GM23248 (cell line): ENCODE measurements at places on chromosomes 16 and 17. TPM values are rescaled to one million over a fixed set of nuclear protein-coding genes. Genes with fewer than 3 reads are reported as not detected.

DNA sequence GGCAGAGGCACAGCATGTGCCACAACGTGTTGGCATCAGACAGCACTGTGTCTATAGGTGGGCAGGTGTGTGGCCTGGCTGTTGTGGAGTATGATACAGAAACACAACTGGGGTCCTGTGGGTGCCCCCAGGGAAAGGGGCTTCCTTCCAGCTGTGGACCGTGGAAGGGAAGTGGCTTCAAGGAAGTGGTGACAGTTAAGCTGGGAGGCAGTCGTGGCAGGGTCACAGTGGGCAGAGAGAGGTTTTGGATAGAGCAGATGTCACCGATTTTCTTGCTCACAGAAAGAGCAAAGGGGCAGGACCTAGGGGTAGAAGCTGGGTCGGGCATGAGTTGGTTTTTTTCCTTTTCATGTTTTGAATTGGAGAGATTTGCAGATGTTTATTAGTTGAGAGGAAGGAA, 11.2 kb upstream of the ORAI3 start:
- no peak overlapping the region for H3K4me3 ChIP-seq
- H3K36me3 ChIP-seq: 0 out of 2 replicates have a peak, but pooled peaks cover under 1% of the 10 kb centered on the region
- no peaks in the 10 kb centered on the region for H3K27me3 ChIP-seq
- peak overlapping the region; percentile 62 for H3K27ac ChIP-seq
- no peak for DNase-seq

TBC1D3H gene
- not detected in 2 replicates for total RNA-seq

DNA sequence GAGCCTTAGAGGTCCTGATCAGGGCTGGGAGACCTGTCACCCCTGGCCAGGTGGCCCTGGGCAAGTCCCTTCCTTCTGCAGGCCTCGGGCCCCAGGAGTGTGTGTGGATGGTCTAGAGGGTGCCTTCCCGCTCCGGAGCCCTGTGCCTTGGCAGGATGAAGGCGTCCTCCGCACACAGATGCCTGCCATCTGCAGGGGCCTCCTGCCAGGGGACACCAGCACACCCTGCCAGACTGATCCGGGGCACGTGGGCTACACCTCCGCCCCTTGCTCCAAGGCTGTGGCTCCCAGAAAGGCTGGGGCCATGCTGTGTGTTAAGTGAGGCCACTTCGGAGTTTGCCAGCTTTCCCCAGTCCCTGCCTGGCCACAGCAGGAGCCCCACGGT, 30.7 kb downstream of the NPTX1 start:
- no peaks in the 10 kb centered on the region for H3K36me3 ChIP-seq
- DNase-seq: no peak
- H3K27ac ChIP-seq: no peak overlapping the region
- no peaks in the 10 kb centered on the region for H3K4me1 ChIP-seq
- no peak overlapping the region for H3K4me3 ChIP-seq

PYY gene
- not detected in 2 replicates for total RNA-seq

GRCh38 chr17:80432961-80433550, 18.1 kb downstream of the ENDOV start:
- no peak overlapping the region for H3K27ac ChIP-seq
- no peaks in the 10 kb centered on the region for H3K27me3 ChIP-seq
- DNase-seq: no peak
- no peaks in the 10 kb centered on the region for H3K36me3 ChIP-seq
- H3K4me1 ChIP-seq: no peaks in the 10 kb centered on the region

GRCh38 chr16:25692351-25692741, 587 bp downstream of the HS3ST4 start:
- peak; percentile 9 for DNase-seq
- peaks cover 66% of the 10 kb centered on the region for H3K27me3 ChIP-seq
- H3K36me3 ChIP-seq: no peaks in the 10 kb centered on the region
- no peak overlapping the region for H3K4me3 ChIP-seq
- no peaks in the 10 kb centered on the region for H3K4me1 ChIP-seq
- H3K27ac ChIP-seq: no peak overlapping the region
